Jurkat, Clone E6-1 (cell line): ENCODE measurements at places on chromosomes 13 and 19.

- DNase-seq = no peak
Measured at GRCh38 chr13:37869506-37869755, 141 bp downstream of the TRPC4 start.

DNA sequence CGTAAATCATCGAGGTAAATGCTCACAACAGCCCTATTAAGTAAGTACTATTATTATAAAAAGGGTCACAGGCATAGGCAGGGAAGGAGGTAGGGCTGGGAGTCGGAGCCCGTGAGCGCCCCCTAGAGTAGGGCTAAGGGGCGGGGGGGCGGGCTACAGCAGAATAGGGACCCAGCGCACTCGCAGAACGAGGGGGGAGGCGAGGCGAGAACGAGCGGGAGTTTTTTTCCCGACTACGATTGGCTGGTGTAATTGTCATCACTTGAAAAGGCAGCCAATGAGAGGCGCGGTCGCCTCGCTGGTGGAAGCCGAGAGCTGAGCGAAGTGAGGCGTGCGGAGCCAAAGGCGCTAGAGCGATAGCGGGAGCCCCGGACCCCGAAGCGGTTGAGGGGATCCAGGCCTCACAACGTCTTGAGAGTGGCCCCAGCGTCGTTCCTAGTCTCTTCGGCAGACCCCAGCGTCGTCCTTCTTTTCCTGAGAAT is 24.2 kb downstream of the KEAP1 start:
- peak; percentile 81 for DNase-seq

- no peak for DNase-seq
Measured at GRCh38 chr13:67175836-67176459, 54.2 kb downstream of the PCDH9 start.

- no peak for DNase-seq
Measured at GRCh38 chr13:32362574-32362973, 47.3 kb downstream of the BRCA2 start.

DNA sequence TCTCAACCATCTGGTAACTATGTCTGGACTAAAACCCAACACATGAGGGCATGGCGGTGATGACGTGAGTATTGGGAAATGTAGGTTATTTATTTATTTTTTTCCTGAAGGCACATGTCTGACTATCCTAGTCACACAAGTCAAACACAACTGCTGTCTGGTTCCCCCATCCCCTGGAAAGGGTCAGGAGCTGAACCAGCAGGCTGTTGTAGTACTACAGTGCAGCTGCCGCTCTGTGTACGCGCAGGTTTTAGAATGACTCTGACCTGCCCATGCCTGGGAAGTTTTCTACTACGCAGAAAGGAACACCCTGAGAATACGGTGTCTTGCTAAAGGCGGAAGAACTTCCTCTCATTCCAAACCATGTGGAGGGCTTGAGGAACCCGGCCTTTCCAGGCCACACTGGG is 1.2 kb downstream of the SLC7A1 start:
- DNase-seq = peak; percentile 23

GRCh38 chr13:46087481-46087880 is 17.4 kb downstream of the CPB2 start:
- DNase-seq = no peak

DNA sequence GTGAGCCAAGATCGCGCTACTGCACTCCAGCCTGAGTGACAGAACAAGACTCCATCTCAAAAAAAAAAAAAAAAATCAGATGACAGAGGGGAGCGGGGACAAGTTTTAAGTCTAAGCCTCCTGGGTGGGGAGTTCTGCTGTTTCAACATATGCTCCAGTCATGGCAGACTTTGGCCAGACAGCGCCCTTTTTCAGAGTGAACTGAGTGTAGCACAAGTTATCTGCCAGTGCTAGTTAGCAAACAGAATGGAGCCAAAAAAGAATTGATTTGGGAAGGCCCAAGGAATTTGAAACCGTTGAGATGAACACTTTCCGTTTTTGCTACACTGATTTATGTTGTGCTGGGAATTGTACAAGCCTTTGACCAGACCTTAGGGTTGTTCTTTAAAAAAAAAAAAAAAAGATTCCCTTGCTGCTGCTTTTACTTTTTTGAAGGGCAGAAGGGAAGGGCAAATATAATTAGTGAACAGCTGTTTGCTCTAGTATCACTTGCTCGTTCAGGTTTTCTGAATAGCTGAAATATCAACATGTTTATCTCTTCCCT is 5.7 kb downstream of the ACTN4 start:
- DNase-seq = no peak

- peak; percentile 78 for DNase-seq
Measured at GRCh38 chr19:43618921-43619261, 538 bp downstream of the ZNF428 start.

DNA sequence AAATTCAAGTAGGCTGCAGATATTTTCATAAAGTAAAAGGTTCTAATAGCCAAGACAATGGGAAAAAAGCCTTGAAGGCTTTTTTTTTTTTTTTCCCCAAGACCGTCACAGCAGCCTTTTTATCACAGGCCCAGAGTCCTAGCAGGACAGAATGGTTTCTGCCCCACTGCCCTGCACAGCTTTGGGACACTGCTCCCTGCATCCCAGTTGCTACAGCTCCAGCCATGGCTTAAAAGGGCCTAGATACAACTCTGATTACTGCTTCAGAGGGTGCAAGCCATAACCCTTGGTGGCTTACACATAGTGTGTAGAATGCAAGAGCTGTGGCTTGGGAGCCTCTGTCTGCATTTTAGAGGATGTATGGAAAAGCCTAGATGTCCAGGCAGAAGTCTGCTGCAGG is 1362.8 kb downstream of the SLITRK5 start:
- no peak for DNase-seq

- no peak for DNase-seq
Measured at GRCh38 chr13:102845289-102845629, 573 bp upstream of the ERCC5 start.

DNA sequence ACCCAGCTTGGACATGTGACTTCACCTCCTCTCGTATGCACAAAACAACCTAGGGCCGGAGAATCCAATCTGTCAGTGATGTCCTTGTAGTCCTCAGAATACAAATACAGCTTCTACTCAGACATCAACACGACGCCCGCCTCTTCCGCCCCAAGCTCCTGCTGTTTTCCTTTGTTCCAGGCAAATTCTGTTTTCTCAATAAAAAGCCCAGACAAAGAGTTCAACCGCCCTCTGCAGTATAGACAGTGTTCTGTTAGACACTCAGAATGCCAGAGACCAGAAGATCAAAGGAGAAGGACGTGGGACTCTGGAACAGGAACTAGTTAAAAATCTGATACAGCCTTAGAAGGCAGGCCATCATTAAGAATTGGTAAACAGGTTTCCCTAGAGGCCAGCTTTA is 42.0 kb upstream of the GGACT start:
- no peak for DNase-seq

- DNase-seq = no peak
Measured at GRCh38 chr13:22091222-22091970, 420.5 kb downstream of the FGF9 start.
